ENCODE measurements at places on chromosomes 7 and 10.

DNA sequence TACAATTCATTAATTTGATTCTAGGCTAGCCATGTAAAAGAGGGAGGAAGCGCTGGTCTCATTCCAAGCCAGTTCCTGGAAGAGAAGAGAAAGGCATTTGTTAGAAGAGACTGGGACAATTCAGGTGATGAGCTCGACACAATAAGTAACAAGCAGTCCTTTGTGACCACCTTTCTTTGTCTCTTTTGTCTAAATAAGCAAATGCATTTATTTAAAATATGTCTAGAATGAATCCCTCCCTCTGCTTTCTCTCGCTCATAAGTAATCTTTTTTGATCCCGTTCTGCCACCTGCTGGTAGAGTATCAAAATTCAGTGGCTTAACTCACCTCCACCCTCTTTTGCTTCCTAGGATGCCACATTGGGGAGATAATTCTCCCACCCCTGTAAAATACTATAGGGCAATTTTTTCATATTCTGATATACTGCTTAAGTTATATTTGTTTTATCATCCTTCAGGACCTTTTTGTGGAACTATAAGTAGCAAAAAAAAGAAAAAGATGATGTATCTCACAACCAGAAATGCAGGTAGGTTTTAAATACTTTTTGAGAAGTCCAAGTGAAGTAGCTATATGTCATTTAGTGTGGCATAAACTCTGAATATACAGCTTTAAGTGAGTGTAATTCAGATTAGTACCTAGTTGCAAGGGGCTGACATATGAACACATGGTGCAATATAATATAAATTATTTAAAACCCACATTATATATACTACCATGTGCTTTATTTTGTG, 91.5 kb downstream of the GSDME start:
- DNase-seq: peak; percentile 33

DNA sequence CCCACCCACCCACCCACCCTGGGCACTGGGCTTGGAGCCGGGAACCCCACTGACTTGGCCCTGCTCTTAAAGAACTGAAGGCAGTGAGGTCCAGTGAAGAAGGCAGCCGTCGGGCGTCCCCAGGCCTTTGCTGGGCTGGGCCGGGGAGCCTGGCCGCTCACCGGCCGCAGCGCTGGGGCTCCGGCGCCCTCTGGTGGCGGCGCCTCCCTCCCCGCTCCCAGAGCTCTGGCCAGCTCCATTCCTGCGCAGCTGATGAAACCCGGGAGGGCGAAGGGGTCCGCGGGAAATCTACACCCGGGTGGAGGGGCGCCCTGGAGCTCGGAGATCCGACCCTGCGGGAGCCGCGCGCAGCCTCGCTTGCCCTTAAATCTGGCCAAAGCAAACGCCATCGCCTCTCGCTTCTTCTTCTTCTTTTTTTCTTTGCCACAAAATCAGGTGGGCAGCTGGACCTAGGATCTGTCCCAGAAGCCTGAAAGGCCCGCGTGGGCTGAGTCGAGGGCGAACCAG, 1.7 kb upstream of the CXCL12 start:
- DNase-seq: peak; percentile 90

GRCh38 chr10:74988054-74988775, 123.2 kb upstream of the SAMD8 start:
- DNase-seq: no peak

DNA sequence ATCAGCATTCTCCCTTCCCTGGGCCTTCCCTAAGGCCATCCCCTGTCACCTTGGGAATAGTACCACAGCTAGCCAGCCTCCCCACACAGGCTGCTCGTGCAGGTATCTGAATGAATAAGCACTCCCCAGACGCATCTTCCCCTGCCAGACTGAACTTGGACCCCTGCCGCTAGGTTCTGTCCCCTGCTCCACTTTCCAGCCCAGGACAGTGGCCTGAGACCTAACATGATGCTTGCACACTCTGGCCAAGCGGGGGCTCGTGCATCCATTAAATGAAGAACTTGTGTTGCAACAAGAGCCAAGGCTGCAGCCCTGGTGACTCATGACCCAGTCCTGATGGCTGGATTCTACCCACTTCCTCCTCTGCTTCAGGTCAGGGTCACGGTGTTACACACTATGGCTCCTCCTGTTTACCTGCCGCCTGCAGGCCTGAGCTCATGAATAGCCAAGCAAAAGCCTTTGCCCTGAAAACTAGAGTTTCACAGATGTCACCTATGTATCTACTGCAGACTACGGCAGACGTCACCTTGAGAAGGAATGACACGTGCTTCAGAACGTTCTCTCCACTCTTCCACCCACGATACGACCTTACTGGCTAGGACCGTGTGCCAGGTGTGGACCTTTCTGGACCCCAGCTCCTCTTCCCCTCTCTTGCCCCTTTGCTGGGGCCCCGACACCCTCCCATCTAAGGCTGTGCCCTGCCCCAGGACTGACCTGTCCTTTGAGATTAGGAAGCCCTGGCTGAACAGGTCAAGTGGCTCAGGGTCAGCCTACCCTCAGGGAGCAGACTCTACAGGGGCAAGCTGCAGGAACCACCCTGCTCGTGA, 6.5 kb downstream of the ASB13 start:
- DNase-seq: peak; percentile 40

GRCh38 chr10:45380903-45381620, 7.0 kb downstream of the ALOX5 start:
- no peak for DNase-seq

DNA sequence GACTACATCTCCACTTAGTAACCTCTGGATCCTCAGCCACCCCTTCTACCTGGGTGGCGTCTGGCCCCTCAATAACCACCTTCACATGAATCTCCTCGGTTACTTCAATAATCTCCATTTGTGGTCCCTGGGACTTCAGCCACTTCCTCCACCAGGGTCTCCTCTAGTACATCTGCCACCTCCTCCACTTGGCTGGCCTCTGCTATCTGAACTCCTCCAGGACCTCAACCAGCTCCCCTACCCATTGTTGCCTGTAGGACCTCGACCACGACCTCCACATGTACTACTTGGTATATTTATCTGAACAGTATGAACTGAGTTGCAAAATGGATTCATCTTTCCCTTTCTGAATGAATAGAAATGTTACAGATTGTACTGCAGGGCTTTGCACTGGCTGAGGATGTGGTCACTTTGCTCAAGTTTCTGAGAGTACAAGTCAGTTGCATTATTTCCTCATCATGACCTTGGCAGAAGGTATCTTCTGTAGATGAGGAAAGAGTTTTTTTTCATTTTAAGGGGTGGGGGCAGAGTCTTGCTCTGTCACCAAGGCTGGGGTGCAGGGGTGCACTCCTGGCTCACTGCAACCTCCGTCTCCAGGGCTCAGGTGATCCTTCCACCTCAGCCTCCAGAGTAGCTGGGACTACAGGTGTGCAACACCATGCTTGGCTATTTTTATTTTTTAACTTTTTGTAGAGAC, 36.0 kb downstream of the MAT1A start:
- no peak for DNase-seq

- DNase-seq: no peak
Observed at GRCh38 chr7:1523208-1523607, 7.3 kb upstream of the MAFK start.

DNA sequence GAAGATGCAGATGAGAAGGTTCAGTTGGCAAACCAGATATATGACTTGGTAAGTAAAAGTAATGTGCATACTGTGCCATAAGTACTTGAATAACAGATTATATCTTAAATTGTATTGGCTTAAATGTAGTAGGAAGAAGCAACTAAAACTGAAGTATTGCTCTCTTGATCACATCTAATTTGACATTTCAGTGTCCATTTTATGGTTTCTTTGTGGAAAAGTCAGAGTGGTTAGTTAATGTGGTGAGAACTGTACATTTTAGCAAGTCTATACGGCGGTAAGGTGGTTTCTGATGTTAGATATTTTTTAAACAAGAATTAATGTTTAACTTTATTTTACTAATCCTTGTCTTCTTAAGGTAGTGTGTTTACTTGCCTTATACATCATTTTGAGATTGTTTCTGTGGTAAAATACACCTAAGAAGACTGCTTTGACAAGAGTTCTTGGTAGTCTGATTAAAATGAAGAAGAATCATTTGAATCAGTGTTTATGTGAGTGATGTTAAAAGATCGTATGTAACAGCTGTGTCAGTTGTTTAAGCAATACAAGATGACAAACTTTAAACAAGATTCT, 5.1 kb downstream of the ING3 start:
- DNase-seq: no peak

DNA sequence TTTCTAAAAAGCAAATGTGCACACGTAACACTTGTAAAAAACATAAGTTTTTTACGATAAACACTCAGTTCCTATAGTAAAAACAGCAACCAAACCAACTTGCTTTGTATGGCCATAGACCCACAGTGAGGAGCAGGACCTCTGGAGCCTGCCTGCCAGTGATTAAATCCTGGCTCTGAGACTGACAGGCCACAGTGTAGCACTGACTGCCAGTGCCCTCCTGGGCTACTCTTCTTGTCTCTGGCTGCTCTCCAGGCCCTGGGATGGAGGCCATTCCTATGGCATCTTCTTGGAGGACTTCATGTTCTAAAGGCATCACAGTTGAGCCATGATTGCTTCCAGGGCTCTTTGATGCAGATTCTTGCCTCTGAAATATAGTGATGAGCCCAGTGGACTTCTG, 22.7 kb upstream of the TMEM254 start:
- no peak for DNase-seq

GRCh38 chr10:98337484-98337883, 69.5 kb upstream of the LOXL4 start:
- DNase-seq: no peak

DNA sequence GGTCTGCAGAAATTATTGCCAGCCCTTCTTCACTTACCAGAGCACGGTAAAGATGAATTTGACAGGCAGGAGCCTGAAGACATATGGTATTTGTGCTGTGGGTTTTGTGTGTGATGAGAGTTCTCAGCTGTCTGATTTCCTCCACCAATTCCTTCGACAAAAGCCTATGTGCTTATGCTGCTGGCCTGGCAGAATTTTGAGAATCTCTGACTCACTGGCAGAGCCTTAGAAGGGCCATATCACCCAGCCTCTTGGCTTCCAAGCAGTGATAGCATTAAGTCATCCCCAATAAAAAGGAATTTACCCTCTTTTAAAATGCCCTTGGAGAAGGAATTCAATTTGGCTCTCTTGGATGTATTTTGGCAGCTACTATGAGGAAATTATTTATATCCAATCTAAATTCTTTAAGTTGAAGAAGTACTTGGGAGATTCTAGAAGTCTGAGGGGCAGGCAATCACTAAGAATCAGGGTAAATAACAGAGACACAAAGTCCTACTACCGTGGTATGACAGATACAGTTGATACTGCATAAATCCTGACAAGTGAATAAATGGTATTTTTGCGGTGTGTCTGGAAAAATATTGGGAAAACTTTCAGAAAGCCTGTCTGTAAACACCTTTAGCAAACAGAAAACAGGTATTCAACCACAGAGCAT, 68.6 kb upstream of the EFCAB10 start:
- DNase-seq: no peak

- no peak for DNase-seq
Observed at GRCh38 chr7:117085275-117085674, 132.0 kb downstream of the ST7 start.

All from GM13977 (cell line).